ENCODE measurements at places on chromosomes 12 and 14.

DNA sequence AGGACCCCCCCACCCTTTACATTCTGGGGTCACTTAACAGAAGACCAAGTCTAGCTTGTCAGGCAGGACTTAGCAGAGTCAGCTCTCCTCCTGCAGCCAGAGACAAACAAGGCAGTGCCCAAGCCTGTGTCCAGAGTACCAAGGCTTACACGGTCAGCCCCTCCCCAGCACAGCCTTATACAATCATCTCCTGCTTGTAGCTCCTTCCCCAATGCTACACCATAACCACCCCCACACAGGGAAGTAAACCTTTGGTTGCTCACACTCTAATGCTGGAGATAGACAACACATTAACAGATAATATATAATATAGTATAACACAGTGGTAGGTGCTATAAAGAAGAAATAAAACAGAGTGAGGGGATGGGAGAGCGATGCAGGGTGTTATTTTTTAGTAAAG lies 175.4 kb upstream of the PWP1 start:
- DNase-seq, result no peak

DNA sequence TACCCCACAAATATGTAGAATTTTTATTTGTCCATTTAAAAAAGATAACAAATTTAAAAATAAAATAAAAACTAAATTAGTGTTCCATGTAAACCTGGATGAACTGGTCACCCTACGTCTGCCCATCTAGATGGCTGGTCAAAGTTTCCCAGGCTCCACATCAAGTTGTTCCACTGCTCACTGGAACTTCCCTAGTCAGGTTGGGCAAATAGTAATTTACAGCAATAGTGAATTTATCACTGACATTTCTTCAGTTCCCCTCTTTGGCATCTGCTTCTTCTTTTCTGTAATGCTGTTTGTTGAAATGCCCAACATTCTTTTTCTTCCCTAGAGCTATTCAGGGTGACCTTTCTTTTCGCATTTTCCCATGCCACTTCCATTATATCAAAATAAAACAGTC lies 272.7 kb upstream of the BTG1 start:
- DNase-seq, result no peak

DNA sequence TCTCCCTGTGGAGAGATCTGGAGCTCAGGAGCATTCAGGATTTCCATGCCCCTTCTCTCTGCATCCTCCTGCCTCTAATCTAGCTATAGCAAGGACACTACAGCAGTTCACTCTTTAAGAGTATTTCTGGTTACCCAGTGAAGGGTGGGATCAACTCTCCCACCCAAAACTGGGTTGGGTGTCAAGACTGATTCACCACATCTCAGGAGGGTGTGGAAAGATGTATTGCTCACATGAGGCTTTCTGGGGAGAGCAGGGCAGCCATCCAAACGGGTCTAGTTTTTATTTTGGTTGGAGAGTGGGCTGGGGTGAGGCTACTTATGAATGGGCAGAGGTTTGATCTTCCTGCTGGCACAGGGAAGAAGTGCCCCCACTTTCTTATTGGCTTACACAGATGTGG lies 18.6 kb downstream of the C12orf75 start:
- DNase-seq, result no peak

DNA sequence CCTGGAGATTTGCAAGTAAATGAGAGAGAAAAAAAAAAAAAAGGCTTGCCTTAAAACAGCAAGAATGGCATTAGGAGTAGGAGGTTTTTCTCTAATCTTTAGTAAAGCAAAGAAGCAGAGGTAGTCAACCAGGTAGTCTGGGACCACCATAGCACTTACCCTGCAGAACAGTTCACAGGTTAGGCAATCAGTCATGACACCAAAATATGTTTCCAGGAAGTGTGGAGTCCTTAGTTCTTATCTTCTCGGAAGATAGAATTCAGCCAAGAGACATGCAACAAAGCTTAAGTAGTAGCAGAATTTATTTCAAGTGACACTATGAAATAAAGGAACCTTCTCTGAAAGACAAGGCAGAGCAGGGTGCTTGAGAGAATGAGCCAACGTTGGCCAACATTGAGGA lies 295.8 kb downstream of the IPO8 start:
- no peak for DNase-seq

GRCh38 chr12:79884401-79885006 lies 50.4 kb downstream of the PPP1R12A start:
- no peak for DNase-seq

GRCh38 chr14:24115422-24116127 lies 826 bp upstream of the NRL start:
- DNase-seq, result no peak

GRCh38 chr14:75972801-75973421 lies 8.9 kb downstream of the TGFB3 start:
- DNase-seq, result no peak

DNA sequence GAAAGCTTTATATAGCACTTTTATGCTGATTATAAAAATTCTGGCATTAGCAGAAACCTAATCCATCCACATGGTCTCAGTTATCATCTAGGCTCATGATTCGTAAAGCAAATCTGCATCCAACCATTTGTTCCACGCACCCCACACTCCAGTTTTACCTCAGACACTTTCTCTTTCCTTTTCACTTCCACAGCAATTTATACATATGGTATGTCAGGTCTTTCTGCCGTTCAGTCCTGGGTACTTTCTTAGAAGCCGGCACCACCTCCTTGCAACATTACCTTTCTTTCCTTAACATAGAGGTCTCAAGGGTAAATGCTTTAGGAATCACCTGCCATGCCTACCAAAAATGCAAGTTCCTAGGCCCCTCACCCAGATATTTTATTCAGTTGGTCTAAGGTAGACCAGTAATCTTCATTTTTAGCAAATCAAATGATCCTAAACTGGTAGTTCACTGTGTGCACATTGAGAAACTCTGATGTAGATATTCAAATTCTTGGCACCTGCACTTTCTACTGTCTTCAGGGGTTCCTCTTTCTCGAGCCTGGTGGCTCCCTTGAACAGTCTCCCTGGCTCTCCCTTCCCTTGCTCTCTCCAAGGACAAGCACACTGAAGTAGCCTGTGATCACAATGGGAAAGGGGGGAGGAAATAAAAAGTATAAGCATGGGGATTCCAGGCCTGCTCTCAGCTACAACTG lies 2.8 kb upstream of the KRAS start:
- no peak for DNase-seq

GRCh38 chr14:69695322-69696203 lies 71.4 kb upstream of the SRSF5 start:
- no peak for DNase-seq

GRCh38 chr12:112900298-112901145 lies 6.2 kb upstream of the OAS1 start:
- peak; percentile 39 for DNase-seq

DNA sequence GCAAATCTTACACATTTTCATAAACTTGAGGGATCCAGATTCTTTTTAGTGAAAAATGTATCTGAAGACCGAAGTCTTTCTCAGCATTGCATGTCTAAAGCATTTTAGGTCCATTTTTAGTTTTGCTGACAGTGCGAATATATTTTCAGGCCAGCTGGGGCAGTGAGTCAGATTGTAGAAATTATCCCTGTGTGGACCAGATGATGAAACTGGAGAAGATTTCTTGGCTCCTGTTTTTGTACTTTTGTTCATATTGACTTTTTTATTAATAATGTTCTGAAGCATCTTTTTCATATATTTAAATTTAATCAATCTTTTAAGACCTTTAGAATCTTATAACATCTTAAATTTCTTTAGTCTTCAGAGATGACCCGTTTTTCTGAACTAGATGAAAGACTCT lies 173.1 kb downstream of the FLRT2 start:
- no peak for DNase-seq

DNA sequence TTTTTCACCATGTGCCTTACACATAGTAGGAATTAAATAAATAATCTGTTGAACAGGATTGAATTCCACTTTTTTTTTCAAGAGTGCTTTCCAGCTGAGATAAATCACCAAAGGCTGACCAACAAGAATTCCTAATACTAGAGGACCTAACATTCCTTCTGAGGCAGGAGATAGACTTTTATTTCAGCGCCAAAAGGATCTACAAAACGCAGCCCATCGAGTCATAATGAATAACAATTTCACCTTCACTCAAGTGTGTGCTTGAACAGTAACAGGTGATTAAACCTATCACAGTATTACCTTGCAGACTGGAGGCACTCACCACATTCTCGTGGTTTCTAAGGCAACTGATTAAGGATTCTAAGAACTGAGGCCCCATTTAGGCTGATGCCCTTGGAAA lies 224.3 kb upstream of the ATP2B1 start:
- DNase-seq, result no peak

Measured in stimulated activated naive CD4-positive, alpha-beta T cell treated with Interleukin-2 at 50 U/mL for 16 hours (primary cell).